Activated CD4-positive, alpha-beta T cell treated with anti-CD3 and anti-CD28 coated beads, Interleukin-2, amount 50 U/mL, for 24 hours (primary cell): ENCODE measurements at places on chromosomes 4 and X.

- no peak for DNase-seq
Measured at GRCh38 chrX:97027384-97027922, 143.7 kb downstream of the RPA4 start.

GRCh38 chr4:168748807-168749206 is 252.0 kb downstream of the PALLD start:
- no peak for DNase-seq

DNA sequence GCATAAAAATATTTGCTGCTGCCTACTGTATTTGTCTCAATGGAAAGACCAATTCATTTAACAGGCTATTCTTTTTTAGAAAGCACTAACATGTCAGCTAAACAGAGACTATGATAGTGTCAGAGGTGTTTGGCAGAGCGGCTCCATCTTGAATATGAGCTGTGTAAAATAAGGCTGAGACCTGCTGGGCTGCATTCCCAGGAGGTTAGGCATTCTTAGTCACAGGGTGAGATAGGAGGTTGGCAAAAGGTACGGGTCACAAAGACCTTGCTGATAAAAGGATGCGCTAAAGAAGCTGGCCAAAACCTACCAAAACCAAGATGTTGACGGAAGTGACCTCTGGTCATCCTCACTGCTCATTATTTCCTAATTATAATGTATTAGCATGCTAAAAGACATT is 41.8 kb downstream of the NPY5R start:
- no peak for DNase-seq

- DNase-seq: no peak
Measured at GRCh38 chrX:13387666-13388494, 68.0 kb upstream of the ATXN3L start.

- DNase-seq: no peak
Measured at GRCh38 chr4:43564591-43564990, 672.1 kb downstream of the GRXCR1 start.

DNA sequence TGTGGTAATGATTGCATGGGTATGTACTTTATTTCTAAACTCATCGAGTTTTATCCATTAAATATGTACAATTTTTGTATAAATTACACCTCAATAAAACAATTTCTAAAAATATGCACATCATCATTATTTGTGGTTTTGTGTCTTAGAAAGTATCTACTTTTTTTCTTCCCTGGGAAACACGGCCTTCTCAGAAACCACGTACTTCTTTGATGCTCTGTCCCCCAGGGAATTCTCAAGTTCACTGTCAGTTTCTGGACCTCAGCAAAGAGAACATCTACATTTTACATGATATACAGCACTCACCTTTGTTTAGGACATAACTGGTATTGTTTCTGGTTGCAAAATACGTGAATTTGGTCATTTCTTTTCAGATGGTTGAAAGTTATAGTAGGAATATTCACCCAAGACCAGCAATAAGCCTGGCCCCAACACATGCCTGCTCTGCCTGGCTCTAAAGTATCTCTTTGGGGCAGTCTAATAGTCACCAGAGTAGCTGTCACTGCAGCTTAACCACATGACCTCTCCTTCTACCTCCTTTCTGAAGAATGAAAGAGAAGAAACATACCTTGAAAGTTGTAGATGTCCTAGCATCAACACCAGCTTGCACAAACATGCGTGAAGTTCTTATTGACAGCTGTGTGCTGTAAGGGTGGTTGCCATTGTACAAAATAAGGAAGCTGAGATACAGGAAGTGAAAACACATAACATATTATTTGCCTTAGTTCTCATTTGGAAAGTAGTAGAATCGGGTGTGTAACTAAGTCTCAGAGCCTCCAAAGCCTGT is 48.4 kb upstream of the SPANXN4 start:
- no peak for DNase-seq

DNA sequence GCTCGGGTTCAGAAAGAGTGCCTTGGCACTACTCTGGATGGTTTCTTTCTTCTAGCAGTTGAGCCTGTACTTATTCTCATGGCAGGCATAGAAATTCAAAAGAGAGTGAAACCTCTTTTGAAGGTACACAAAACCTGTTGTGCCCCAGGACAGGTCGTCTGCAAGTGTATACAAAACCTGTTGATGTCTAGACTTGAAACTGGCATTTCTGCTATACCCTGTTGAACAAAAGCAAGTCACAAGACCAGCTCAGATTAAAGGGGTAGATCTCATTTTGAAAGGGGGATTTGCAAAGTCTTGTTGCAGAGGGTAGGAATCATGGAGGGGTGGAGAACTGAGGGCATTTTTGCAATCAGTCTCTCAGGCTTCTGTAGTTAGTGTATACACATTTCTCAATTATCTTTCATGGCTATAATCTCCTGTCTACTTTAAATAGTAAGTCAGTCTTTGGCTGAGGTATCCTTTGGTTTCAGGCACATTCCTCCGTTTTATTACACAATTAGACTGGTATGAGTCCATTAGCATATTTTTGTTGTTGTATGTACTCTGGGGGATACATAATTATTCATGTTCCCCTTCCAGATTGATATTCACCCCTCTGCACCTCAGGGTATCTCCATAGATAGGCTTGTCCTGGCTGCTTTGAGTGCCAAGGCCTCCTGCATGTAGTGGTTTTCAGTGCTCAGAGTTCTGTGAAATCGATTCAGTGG is 251.4 kb downstream of the DTHD1 start:
- no peak for DNase-seq

- DNase-seq: no peak
Measured at GRCh38 chr4:107792711-107793110, 32.0 kb upstream of the SGMS2 start.

DNA sequence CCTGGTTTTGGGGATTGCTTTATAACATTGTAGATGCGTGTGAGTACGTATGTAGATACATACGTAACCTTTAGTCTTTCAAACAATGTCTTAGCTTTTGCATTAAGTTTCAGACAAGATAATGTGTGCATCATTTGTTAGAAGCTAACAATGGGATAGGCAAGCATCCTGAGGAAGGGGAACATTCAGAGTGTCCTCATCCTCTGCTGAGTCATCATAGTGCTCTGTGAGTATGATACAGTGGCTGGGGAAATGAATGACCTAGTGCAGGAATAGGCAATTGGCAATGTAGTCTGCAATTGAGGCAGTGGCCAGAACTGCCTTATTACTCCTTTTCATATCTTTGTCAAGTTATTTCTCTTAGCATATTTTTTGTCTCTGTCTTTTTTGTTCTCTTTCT is 7.3 kb downstream of the NAP1L5 start:
- no peak for DNase-seq

- DNase-seq: no peak
Measured at GRCh38 chr4:41199788-41200187, 14.6 kb downstream of the APBB2 start.

- DNase-seq: no peak
Measured at GRCh38 chr4:176805155-176805554, 12.4 kb upstream of the VEGFC start.

GRCh38 chr4:3522651-3523050 is 9.6 kb downstream of the LRPAP1 start:
- DNase-seq: no peak

- DNase-seq: no peak
Measured at GRCh38 chrX:120536061-120536460, 24.7 kb downstream of the CUL4B start.

- no peak for DNase-seq
Measured at GRCh38 chrX:72003811-72004750, 93.4 kb downstream of the NHSL2 start.

DNA sequence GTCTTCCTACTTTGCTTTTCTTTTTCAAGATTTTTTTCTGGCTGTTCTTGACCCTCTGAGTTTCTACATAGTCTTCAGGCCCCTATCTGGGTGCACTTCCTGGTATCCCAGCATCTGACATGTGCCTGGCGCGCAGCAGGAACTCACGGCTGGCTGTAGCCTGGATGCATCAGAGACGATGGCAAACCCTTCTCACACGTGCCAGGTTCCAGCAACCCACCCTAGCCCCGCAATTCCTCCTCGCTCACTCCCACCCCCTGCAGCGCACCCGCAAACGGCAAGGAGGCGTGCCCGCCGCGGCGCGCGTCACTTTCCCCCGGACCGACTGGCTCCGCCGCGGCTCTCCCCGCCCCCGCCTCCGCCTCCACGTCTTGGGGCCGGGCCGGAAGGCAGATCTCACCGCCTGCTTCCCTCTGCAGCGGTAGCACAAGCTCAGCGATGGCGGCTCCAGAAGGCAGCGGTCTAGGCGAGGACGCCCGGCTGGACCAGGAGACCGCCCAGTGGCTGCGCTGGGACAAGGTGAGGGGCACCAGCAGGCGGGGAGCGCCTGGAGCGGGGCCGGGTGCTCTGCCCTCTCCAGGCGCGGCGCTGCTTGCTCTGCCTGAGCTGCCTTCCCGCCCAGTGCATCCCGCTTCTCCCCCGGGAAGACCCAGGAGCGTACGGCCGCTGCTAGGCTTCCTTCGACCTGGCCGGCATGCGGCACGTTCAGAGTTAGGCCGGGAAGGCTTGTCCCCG is at the start of gene PGM2:
Gene PGM2 (plus strand): TSS at position 392 of the 735 bp plus-strand sequence. CDS start 47 bp downstream, at position 439.
- DNase-seq: peak; percentile 84

DNA sequence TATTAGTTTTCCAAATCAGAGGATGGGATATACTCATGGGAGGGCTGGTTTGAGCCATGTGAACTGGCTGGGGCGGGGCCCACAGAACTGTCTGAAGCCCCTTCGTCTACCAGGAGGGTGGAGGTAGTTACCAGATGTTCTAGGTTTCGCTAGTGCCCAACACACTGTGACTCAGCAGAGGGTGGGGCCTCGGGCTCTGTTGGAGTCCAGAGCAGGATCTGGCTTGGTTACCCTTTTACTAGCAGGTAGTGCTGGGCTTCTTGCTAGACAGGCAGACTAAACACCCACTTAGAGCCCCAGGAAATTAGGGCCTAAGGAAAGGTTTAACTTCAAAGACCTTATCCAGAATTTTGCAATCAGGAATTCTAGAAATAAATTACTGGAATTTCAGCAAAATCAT is 56.2 kb upstream of the CHRDL1 start:
- DNase-seq: no peak
